H54 (cell line): ENCODE measurements at places on chromosomes 6 and 20.

DNA sequence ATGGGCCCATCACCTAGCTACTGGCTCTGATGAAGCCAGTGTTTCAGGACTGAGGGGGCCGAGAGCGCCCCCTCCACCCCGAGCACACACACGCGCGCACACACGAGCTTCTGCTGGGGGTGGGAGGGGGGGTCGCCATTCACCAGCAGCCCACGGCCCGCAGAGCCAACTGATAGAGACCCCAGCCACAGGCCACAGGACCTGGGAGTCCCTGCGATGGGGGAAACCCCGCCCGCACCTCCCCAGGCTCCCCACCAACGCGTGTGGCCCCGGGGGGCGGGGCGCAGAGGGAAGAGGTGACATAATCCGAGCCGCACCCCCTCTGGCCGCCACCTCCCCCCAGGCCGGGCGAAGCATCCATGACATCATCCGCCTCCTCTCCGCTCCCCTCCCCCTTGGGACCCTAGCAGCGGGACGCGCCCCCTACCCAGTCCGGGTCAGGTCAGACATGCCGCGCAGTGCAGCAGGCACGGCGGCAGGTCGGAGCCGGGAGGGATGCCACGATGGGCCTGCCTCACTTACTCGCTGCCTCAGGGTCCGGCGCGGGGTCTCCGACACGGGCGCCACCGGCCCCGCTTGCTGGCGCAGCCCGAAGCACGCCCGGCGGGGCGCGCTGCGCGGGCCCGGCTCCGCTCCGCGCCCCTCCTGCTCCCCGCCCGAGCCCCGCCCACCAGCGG, at the start of gene LZTS3:
Gene LZTS3, minus strand, starts transcription at position 617 of the 677 bp plus-strand sequence. CDS start 6,386 bp downstream, outside the sequence.
- DNase-seq: peak; percentile 94

GRCh38 chr6:3617681-3618311, 133.7 kb downstream of the PXDC1 start:
- no peak for DNase-seq

- no peak for DNase-seq
Measured at GRCh38 chr6:52557389-52558265, 19.2 kb downstream of the TRAM2 start.

DNA sequence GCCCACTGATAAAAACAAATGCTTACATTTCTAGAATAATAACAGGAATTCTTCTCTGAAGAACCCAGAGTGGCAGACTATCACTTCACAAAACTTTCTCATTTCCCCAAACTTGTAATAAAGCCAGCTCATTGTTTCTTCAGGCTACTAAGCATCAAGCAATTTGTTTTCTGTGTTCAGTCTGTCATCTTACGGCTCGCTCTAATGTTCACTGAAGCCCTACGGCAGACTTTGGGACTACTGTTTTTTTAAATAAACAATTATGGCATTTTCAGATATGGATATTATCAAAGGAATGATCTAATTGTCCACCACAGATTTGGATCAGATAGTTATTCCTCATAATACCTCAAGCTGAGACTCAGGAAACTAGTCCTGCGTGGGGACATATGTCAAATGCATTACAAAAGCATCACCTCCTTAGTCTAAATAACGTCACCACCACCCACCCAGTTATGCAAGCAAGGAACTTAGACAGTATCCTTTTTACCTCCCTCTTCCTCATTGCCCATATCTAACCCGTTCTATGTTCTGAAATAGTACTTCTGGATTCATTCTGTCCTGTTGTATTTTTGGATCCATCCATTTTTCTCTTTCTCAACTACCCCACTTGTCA, 415.1 kb downstream of the PLCB1 start:
- DNase-seq: no peak

- no peak for DNase-seq
Measured at GRCh38 chr6:133242637-133243585, 1.8 kb downstream of the EYA4 start.

- DNase-seq: no peak
Measured at GRCh38 chr20:56453352-56453751, 15.1 kb upstream of the RTF2 start.

- DNase-seq: no peak
Measured at GRCh38 chr6:116388924-116389323, 18.2 kb downstream of the DSE start.

DNA sequence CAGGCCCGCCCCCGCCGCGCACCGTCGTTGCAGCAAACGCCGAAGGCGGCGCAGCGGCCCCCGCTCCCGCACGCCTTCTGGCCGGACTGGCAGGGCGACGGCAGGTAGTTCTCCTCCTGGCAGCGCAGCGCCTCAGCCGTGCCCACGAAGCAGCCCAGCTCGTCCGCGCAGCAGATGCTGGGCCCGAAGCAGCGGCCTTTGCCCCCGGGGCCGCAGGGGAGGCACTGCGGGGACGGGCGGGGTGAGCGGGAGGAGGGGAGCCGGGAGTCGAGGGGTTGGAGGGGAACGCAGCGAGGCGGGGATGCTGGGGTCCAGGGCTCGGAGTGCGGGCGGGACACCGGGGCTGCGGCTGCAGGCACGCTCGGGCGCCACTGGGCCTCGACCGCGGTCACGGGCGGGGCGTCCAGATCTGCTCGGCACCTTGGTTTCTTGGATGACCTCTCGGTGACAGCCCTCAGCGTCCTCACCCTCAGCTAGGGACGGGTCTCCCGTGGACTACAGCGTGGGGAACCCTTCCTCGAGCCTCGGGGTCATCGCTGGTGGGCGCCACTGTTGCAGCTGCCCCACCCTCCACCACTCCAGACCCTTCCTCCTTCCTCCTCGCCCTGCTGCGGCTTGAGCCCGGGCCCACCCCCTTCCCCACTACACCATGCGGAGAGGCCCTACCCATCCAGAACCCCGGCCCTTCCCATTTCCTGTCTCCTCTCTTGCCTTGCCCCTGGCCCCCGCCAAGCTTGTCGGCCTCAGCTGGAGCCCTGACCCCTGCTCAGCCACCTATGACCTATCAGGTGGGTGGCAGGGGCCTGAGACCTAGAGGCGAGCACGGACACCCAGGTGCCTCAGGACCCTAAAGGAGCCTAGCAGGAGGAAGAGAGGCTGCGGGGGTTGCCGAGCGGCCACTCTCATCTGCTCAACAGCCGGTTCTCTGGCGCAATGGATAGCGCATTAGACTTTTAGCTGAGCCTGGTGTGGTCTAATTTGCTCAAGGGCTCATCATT, 1.3 kb downstream of the AVP start:
- no peak for DNase-seq

DNA sequence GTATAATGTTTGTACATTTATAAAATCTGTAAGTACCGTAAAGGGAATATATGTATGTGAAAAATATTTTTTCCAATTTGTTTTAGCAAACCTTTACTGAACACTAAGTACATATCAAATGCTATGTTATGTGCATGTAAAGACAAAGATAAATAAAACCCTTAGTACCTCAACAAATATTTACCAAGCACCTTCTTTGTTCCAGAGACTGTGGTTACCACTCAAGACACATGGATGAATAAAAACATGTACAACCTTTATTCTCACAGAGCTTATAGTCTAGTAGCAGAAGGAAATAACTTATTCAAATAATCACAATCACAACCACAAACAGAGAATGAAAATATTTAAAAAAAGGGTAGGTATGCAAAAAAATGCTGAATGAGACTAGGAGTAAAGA, 17.5 kb downstream of the TMX4 start:
- no peak for DNase-seq

DNA sequence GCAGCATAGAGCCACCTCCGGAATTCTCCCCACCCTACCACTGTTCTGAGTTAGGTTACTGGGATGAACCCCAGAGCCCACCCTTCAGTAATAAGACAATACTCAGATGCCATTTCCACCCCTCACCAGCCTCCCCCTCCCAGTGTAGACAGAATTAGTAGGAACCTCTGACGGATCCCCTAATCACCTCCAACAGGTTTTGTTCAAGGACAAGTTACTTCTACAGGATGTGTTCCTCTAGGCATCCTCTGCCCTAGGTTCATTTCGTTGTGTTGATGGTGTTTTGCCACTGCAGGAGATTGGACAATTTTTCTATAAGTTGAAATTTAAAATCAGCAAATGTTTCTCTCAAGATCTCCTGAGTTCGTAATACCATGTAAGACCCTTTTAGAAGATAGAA, 22.8 kb downstream of the PLEKHG1 start:
- no peak for DNase-seq

DNA sequence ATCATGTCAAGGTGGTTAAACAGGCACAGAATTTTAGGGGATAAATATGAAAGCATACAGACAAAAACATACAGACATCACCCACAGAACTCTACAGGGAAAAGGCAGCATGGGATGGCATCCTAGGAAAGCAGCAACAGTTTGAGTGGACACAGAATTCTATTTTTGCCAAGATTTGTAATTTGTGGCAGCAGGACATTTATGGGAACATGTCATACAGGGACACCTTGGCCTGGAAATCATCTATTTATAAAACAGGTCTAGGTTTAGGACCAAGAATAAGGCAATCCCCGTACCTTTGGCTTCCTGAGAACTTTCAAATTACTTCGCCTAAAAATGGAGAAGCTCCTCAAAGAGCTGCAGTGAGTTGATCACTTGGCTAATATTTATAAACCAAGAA, 17.5 kb downstream of the ARHGAP18 start:
- DNase-seq: no peak

DNA sequence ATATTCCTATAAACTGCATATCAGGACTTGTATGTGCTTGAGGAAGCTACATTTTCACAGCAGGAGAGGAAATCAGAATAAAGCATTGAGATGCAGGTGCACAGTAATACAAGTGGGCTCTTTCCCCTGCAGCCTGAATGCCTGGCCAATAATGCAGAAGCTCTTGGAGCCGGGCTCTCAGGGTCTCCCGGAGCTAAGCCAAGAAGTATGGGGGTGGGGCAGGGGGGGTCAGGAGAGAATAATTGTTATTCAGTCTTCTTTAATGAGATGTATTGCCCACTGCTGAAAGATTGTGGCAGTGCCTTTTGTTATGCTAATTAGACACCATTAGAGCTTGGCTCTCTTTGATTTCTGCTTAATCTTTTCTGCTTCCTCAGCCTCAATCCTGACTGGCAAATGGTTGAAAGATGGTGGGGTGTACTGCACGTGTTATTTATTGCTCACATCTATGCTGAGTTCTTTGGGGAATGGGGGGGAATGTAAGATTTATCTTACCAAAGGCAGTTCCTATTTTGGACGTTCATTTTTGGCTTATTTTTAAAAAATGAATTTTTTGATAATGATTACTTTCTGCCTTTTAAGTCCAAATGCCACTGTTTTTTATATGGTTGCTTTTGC, 407.6 kb upstream of the SOX4 start:
- DNase-seq: no peak

- DNase-seq: no peak
Measured at GRCh38 chr6:108531332-108531731, 29.4 kb upstream of the FOXO3 start.

GRCh38 chr6:142853244-142854180, 91.5 kb downstream of the HIVEP2 start:
- DNase-seq: no peak

DNA sequence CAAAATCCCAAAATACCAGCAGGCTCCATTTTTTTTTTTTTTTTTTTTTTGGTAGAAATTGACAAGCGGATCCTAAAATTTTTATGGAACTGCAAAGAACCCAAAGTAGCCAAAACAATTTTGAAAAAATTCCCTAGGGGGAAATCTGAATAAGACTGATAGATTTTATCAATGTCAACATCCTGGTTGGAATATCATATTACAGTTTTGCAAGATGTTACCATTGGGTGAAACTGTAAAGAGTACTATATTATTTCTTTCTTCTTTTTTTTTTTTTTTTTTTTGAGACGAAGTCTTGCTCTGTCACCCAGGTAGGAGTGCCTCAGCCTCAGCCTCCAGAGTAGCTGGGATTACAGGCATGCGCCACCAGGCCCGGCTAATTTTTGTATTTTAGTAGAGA, 29.4 kb upstream of the BEND3 start:
- no peak for DNase-seq

GRCh38 chr6:3007571-3007970, 7.9 kb downstream of the NQO2 start:
- no peak for DNase-seq

- DNase-seq: no peak
Measured at GRCh38 chr6:2845880-2846208, 4.2 kb upstream of the SERPINB1 start.

- DNase-seq: no peak
Measured at GRCh38 chr6:119314885-119315272, 34.7 kb downstream of the MAN1A1 start.

GRCh38 chr20:33896509-33896908, 85.4 kb downstream of the CHMP4B start:
- no peak for DNase-seq

- DNase-seq: no peak
Measured at GRCh38 chr6:125886021-125886420, 70.5 kb upstream of the HINT3 start.

- DNase-seq: no peak
Measured at GRCh38 chr20:57283860-57284259, 17.4 kb upstream of the BMP7 start.

DNA sequence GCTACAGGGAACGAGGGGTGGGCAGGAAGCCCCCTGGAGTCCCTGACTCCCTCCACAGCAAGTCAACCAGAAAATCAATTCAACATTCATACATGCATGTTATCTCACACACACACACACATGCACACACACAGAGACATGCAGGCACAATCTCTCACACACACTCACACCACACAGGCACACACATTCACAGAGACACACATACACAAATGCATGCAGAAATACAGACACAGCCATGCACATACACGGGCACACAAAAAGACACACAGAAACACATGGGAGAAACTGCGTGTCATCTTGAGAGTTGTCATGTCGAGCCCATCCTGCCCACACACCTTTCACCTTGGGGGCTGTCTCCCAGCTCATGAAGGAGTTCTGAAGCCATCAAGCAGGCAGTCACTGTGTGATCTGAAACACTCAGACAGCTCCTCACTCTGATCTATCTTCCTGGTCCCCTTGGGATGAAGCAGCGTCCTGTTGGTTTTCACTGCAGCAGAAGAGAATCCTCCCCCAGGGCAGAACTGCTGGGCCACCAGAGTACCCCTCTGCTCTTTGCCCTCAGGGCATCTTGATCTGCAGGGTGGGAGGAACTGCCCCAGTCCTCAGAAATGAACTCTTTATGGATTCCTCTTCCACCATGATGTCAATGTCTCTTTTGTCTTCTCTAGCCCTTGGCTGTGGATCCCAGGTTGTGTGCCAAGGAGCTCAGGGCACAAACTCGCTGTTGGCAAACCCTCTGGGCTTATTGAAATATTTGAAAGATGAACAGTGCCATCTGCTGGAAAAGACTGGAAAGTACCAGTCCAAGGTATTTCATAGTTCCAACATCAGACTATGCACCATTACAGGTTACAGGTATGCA, 8.8 kb downstream of the RAET1L start:
- peak; percentile 37 for DNase-seq

DNA sequence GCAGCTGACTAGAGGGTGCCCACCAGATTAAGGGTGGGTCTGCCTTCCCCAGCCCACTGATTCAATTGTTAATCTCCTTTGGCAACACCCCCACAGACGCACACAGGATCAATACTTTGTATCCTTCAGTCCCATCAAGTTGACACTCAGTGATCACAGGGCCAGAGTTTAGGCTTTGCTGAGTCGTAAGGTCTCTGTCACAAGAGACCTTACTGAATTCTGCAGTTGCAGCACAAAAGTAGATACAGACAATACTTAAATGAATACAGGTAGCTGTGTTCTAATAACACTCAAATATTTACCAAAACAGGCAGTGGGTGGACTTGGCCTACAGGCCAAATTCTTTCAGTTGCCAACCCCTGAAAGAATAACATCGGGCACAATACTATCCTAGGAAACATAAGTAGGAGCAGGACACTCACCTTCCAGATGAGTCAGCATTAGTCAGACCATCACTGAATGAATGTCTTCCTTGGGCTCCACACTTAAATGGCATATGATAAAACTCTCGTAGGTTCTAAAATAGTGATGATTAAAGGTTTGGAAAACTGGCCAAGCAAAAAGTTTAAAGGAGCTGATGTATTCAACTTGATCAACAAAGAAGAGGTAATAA, 190.0 kb downstream of the UBE3D start:
- peak; percentile 43 for DNase-seq
